ENCODE measurements at places on chromosomes 11 and 22. TPM values are rescaled to one million over a fixed set of nuclear protein-coding genes. Genes with fewer than 3 reads are reported as not detected.

Gene CARD18
- not detected for total RNA-seq

Gene LDLRAD3
- total RNA-seq: 25.8 TPM

Gene LRRN4CL
- total RNA-seq: 0.25 TPM

Gene C11orf21
- total RNA-seq: not detected

Gene KREMEN1
- 2.6 TPM for total RNA-seq

Gene CFAP300
- total RNA-seq: 7.4 TPM

Gene MRGPRX3
- not detected for total RNA-seq

Gene FJX1
- total RNA-seq: 37.6 TPM

Gene PAX6
- total RNA-seq: 2.9 TPM

Gene BBS1
- total RNA-seq: 7.7 TPM

Gene TMEM86A
- 0.29 TPM for total RNA-seq

All from A549 treated with ZK216348 at 1 μM for 4 hours (cell line).